Activated naive CD4-positive, alpha-beta T cell (primary cell): ENCODE measurements at places on chromosomes 4 and X.

DNA sequence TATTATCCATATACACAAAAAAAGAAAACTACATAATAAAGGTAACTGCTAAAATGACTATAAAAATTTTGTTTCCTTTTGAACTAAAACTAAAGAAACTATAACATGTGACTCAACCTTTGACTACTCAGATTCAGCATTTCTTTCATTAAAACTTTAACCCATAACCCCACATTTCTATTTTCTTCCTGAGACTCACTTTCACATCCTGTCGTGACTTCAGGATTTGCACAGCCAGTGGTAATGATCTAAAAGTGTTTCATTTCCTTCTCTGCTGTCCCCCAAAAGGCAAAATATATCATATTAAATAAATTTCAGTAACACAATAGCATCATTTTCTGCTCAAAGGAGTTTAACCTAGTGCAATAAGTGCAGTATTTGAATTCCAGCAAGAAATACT is 1022.4 kb upstream of the DIAPH2 start:
- no peak for DNase-seq

DNA sequence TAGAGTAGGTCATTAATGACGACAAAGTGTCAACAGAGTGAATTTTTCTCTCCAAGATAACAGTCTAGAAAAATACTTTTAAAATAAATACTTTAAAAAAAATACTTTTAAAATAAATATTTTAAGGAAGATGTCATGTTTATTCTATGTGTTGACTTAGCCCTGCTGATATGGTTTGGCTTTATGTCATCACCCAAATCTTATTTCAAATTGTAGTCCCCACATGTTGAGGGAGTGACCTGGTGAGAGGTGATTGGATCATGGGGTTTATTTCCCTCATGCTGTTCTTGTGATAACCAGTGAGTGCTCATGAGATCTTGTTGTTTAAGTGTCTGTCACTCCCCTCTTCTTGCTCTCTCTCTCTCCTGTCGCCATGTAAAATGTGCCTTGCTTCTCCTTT is 754.9 kb upstream of the SLIT2 start:
- no peak for DNase-seq

DNA sequence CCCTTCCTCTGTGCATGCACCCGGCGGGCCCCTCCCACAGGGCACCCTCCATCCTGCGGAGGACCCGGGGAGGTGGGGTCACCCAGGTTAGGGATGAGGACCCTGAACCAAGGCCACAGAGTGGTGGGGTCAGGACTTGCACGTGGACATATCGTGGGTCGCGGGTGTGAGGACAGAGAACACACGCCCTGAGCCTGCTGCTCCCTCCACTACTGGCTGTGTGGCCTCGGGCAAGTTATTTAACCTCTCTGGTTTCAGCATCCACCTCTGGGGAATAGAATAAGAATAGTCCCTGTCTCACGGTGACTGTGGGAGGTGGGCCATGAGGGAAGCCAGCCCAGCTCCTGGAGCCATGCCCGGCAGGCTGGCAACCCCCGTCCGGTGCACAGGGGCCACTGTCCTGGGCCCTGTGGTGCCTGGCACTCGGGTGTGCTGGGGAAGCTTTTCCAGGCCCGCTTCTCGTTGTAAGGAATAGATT is 5.1 kb downstream of the PSAPL1 start:
- DNase-seq = no peak

DNA sequence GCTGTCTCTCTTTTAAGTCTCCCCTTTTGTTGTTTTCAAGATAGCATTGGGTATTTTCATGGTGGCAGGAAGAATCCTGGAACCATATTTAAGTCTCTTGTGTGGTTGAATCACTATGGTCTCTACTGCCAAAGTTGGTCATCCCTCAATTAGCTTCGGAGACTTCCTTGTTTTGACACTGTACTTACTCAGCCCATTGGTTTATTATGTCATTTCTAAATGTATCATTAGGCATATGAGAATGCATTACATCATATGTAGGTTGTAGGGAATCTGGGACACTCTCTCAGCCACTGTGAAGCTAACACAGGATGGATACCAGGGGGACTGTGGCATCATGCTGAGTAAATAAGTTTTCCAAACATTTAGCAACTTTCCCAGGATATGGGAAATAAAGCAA is 211.8 kb downstream of the DTHD1 start:
- DNase-seq = no peak

DNA sequence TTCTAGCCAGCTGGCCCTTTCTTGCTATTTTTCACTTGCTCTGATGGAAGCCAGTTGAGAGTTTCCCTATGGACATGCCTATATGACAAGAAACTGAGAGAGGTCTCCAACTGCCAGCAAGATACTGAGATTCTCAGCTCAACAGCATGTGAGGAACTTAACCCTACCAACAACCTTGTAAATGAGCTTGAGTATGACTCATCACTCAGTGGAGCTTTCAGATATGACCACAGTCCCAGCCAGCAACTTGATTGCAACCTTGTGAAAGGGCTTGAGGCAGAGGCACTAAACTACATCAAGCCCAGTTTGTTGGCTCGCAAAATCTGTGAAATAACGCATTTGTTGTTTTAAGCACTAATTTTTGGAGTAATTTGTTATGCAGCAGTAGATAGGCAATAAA is 175.8 kb downstream of the COMMD8 start:
- no peak for DNase-seq

DNA sequence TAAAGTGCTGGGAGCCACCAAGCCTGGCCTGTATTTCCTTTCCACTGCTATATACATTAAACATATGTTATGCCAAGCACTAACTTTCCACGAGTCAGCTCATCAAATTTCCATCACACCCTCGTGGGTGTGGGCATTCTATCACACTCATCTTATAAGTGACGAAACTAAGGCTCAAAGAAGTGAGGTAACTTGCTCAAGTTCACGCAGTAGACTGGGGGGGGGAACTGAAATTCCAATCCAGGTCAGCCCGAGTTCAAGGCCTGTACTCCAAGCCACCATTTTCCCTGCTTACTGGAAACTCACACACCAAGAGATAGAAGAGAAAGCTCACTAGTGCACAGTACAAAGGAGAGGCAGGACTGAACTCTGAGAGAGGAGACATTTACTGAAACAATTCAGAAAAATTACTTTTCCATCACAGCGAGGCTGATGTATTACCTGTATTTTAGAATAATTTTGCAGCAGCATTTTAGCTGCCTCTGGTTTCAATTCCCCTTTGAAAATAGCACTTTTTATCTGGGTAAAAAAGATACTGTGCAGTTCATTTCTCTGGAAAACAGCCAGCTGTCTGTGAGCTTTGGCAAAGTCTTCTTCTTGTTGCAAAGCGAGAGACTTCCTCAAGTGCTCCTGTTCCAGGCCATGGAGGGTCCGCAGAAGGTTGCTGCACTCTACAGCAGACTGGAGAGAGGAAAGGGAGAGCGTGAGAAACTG is 76.8 kb downstream of the EVC2 start:
- DNase-seq = no peak

DNA sequence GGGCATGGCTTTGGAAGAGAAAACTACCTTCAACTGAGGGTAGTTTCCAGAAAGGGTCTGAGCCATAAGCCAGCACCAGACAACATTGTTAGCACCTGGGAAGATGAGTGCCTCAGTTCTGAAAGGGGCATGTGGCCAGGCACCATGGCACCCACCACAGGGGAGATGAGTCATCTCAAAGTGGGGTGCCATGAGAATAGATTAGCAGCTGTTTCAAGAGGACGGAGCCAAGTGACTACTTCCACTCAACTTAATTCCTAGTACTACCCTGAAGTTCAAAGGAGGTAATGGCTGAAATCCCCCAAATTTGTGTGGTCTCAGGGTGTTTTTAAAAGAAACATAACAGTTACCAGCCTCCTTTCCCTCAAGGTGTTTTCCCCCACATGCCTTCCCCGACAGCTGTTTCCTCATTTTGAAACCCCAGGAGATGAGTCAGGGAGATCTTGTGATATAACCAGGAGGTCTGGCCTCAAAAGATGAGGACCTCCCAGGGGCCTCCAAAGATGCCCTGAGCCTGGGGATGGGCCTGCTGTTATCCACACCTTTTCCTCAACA is 27.8 kb upstream of the FTHL17 start:
- DNase-seq = no peak

DNA sequence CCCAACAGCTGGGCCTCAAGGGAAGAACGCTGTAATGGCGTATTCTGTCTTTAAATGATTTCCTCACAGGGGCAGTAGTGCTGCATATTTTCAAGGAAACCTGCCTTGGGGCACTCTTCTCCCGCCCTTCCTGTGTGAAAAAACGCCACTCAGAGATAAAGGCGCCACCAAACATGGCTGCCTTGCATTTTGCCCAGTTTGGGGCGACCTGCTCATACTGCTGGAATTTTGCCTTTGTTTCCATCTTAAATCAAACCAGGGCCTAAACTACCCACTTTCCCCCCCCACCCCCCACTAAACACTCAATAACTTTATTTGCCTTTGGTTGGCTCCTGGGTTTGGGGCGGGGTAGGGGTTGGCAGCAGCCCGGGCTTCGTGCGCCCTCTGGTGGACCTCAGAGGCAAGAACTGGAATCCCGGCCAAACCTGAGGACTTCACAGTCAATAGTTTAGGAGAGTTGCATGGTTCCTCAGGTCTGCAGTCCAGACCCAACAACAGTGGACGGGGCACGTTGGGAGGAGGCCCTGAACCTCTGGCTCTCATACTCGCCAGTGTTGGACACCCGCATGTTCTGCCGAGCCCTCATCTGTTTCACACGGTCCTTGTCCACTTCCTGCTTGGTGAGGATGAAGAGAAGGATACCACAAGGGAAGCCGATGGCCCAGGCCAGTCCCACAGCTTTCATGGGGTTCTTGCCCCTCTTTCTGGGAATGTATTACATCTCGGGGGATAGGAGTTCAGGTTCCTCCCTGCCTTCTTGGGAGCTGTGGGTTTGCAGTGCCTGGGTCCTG is 220.1 kb upstream of the STK26 start:
- peak; percentile 61 for DNase-seq

- DNase-seq = no peak
These were observed 67.6 kb upstream of the SLC7A3 start for GRCh38 chrX:70998411-70999027.

DNA sequence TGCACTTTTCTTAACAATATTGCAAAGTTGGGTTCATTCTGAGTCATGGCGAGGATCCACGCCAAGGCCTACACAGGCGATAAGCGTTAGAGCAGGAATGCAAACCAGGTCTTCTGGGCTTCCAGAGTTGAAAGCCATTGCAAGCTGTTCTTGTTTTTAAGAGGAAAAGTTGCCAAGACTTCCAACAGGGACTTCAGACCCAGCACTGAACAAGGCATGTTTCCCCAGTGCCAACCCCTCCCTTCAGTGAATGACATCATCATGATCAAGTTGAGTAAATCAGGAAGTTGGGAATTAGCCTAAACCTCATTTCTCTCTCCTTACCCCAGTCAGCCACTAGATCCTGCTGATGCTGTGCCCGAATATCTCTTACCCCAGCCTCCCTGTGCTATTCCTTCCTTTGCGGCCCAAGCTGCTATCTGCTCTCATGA is 355.1 kb downstream of the HS3ST1 start:
- no peak for DNase-seq

DNA sequence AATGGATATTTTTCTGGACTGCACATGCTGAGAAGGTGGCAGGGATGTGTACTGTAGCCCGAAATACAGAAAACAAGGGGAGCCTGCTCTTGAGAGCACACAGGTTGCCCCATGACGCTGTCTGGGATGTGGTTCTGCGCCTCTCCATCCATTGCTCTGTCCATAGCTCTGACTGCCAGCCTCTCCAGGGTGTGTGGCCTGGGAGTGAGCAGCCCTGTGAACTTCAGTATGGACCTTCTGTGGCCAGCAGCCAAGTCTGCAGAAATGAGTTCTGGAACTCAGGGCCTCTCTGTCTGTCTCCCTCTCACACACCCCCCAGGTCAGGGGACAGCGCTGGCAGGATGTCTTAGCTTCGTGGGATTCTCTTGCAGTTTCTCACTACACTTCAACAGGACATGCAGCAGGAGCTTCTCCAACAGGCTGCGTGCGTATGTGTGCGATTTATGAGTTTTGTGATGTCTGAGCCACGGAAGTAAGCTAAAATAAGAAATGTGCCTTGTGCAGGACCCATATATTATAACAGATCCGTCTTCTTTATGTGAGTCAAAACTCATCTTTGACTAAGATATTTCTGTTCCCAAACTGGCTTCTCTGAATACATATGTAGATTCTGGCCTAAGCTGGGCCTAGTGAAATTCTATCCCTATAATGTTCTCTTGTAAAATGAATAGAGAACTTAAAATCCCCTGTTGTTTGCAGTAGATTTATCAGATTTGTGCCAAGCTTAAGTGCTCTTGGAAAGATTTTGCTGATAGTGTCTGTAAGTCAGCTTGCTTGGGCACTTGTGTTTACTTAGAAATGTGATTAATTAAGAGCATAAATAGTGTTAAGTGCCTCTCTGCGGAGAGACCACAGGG is 40.0 kb downstream of the PROM1 start:
- no peak for DNase-seq

GRCh38 chr4:7263166-7263565 is 70.8 kb downstream of the SORCS2 start:
- DNase-seq = no peak

DNA sequence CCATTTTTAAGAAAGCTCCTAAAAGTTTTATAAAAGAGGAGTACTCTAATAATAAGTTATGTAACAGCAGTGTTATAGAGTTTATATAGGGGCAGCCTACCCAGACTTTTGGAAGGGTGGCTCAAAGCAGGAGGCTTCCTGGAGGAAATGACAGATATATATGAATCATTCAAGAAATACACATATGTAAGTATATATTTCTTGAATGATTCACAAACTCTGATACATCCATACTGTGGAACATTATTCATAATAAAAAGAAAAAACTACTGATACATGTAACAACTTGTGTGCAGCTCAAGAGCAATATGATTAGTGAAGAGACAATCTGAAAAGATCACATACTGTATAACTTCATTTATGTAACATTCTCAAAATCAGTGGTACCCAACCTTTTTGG is 166.2 kb downstream of the WDFY3 start:
- no peak for DNase-seq

GRCh38 chrX:111349101-111349500 is 62.9 kb downstream of the DCX start:
- DNase-seq = no peak

- no peak for DNase-seq
These were observed 49.8 kb downstream of the OSTC start for GRCh38 chr4:108700081-108700757.

GRCh38 chr4:141170671-141171070 is 37.4 kb upstream of the RNF150 start:
- no peak for DNase-seq

DNA sequence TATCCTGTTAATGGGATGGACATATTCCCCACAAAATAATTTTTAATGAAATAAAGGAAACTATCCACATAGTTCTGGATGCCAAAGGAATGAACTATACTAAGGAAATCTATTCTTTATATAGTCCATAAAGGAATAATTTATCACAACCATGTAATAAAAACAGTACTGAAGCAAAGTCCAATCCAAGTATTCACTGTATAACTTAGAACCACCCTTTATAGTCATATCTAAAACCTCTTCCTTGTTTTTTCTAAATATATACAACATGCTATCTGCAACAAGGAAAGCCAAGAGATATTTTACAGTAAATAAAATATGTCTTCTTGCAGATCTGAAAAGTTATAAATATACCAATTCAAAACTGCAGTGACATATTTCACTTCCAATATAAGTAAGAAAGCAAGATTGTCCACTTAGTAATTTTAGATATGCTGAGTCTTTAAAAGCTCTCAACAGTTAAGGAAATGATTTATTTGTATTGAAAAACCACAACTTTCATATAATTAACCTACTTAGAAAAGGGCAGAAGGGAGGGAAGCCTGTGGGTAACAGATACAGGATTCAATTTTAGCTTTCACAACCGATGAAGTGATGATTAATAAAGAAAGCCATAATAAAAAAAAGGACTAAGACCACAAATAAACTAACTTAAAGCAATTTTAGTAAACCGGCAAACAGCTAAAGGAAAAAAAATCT is 8.0 kb downstream of the NR3C2 start:
- DNase-seq = no peak
